ENCODE measurements at places on chromosomes 11 and 22. TPM values are rescaled to one million over a fixed set of nuclear protein-coding genes. Genes with fewer than 3 reads are reported as not detected.

DNA sequence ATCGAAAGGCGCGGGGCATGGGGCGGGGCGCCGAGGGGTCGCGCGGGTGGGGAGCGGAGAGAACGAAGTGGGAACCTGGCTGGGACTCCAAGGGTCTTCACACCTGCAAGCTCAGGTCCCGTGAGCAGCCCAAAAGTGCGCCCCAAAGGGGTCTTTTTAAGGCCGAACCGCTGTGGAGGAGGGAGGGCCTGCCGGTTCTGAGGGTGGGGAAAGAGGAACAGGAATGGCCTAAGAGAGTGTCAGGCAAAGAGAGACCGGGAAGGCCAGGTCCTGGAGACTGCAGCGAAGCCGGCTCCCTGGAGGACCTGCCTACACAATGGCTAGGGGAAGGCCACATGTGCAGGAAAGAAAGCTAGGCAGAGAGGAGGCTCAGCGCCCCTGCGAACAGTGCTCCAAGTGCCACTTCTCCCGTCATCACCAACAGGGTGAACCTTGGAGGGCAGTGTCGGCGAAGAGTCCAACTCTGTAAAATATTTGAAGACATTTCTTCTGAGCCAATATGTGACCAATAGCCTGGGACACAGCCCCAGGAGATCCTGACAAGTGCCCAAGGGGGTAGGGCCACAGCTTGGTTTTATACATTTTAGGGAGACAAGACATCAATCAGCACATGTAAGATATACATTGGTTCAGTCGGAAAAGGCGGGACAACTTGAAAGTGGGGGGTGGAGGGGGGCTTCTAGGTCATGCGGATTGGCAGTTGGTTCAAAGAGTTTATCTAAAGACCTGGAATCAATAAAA, 710 bp upstream of the DGCR2 start:
- DNase-seq = no peak

DNA sequence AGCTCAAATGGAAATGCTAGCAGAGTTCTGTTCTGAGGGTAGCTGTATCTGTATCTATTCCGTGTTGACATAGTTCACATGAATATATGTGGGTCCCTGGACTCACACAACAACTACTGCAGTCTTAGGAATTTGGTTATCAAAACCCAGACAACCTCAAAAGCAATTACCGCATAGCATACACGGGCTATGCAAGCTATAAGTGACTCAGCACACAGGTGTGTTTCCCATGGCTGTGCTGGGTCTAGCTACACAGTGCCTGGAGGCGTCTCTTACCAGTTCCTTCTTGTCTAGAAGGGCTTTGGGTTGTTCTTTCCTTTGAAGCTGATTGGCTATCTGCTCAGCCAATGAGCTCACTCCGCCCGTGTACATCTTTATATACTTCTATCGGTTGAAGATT, 98.2 kb upstream of the BID start:
- DNase-seq = no peak

Gene OR4C6
- not detected for total RNA-seq

- no peak for DNase-seq
These were observed 7.8 kb upstream of the BRSK2 start for GRCh38 chr11:1381793-1382425.

Gene BBOX1
- 14.3 TPM for total RNA-seq

Gene FAM89B
- 45.4 TPM for total RNA-seq

Gene MYOD1
- total RNA-seq = not detected

Gene LRRC55
- total RNA-seq = 7.9 TPM

Gene NFAM1
- 1.1 TPM for total RNA-seq

GRCh38 chr11:46414466-46414796, 22.9 kb upstream of the CHRM4 start:
- no peak for DNase-seq

- DNase-seq = no peak
These were observed 253.6 kb upstream of the LRRC4C start for GRCh38 chr11:41713030-41713429.

DNA sequence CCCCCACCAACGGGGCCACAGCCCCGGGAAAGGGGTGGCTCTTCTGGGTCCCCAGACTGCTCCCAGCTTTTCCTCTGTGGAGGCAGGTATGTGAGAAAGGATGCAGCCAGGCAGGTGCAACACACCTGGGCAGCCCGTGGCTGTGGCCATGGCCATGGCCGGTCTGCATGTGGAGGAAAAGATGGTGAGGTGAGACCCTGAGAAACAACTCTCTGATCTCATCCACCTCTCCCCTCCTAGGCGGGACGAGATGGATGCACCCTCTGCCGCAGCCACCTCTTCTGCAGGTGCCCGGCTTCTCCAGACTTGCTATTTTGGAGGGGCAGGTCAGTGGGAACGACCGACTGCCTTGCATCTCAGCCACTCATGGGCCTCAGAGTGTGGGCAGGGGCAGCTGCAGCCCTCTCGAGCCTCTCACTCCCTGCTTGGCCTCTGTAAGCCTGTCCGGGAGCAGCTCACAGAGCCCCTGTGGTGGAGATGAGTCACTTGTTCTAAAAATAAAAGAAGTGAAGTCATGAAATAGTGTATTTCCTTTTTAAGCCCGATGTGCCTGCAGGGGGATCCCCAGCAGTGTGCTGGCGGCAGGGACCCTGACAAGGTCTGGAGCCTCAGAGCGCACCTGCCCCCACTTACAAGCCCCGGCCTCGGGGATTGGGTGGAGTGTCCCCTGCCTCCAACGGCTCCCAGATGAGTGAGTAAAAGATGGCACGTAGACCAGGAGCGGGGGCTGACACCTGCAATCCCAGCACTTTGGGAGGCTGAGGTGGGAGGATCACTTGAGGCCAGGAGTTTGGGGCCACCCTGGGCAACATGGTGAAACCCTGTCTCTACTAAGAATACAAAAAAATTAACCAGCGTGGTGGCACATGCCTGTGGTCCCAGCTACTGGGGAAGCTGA, 10.7 kb downstream of the SMIM38 start:
- DNase-seq = no peak

Gene MMP8
- total RNA-seq = not detected

DNA sequence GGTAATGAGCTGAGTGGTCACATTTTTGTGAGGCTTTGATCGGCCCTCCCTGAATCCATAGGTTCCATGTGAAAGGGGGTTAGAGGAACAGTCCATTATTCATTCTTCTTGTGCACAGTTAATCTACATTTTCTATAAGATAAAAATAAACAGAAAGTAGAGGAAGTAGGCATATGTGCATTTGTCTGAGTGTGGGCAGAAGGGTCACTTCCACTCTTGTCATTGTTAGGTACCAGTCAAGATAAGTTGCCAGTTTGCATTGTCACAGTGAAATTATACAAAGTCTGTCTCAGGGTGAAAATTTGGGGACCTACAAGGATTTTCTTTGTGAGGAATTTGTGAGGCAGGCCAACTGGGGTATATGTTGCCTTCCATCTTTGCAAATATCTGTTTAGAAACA, 4.6 kb upstream of the APOL4 start:
- no peak for DNase-seq
